Cerebellar nuclear complex (tissue), 1 donor: ENCODE measurements at places on chromosomes 11 and 22.

DNA sequence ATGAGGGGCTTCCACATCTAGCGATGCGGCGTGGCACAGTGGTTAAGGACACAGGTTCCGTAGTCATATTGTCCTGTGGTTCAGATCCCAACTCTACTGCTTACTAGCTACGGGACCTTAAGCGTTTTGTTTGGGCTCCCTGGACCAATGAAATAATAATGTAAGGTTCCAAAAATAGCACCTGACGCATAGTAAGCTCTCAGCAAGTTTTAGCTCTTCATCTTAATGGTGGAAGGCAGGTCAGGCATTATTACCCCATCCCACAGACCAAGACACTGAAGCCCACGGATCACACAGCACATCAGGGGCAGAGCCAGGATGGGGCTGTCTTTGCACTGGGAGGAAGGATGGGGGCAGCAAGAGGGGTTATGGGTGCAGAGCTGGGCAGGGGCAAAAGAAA is 13.0 kb downstream of the DNAJB13 start:
- DNase-seq, result no peak

DNA sequence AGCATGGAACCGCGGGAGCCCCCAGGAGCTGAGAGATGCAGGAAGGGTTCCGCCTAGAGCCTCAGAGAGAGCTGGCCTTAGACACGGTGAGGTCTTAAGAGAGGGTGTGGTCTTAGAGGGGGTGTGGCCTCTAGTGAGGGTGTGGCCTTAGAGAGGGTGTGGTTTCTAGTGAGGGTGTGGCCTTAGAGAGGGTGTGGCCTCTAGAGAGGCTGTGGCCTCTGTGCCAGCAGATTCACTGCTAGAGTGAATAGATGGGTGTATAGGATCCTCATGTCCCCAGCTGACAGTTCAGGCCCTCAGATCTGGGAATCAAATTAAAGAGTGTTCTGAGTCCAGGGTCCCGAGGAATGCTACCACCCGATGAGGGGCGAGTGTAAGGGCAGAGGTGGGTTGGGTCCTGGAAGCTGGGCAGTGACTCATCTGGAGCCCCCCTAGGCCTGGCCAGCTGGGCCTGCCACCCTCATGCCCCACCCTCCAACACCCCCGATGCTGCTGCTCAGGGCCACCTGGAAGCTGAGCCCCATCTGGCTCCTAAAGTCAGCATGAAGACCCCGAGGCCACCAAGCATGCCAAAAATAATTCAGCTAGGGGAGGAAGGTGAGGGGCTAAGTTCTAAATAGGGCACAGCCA is 49.5 kb downstream of the IGF2 start:
- no peak for DNase-seq

- DNase-seq, result no peak
These were observed 32.4 kb downstream of the PIK3IP1 start for GRCh38 chr22:31259798-31260473.

- no peak for DNase-seq
These were observed 31.7 kb upstream of the CXCR5 start for GRCh38 chr11:118851970-118852369.

DNA sequence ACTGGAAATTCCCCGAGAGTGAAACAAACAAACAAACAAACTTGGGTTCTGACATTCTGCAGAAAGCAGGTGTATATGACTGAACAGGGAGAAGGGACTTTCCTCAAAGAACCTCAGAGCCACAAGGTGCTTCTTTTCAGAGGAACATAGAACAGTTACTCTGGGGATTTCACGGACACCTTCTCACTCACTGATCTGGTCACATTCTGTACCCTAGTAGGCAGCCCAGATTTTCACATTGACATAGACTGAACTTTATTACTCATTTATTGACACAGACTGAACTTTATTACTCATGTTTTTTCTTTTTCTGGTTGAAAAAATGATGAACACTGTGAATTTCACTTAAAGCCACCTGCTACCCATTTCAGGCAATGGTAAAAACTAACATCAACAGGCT is 263.0 kb downstream of the OPCML start:
- DNase-seq, result no peak

DNA sequence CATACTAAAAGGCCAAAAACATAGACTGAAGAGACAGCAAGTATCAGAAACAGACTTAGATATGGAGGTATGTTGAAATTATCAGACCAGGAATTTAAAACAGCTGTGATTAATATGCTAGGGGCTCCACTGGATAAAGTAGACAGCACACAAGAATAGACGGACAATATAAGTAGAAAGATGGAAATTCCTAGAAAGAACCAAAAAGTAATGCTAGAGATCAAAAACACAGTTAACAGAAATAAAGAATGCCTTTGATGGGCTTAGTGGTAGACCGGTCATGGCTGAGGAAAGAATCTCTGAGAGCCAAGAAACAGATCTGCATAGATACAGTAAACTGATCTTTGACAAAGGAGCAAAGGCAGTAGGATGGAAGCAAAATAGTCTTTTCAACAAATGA is 250.2 kb downstream of the SWAP70 start:
- no peak for DNase-seq

DNA sequence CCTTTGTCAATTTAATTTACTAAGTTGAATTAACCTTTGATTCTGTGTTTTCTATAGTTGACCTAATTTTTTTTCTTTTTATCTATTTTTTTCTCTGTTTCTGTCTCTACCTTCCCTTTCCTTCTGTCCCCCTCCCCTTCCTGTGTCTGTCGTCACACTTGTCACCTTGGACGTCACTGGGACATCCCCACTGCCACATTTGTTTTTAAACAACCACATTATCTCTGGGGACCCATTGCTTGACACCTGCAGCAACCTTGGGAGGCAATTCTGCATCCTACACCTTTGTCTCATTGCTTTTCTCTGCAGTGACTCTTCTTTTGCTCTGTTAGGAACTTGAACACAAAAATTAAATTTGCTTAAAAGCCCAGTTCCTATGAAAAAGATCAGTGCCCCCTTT is 51.8 kb upstream of the TTC12 start:
- no peak for DNase-seq

- DNase-seq, result no peak
These were observed 123.3 kb downstream of the PAX6 start for GRCh38 chr11:31687861-31688260.

GRCh38 chr22:30240541-30241417 is 5.8 kb downstream of the LIF start:
- no peak for DNase-seq

DNA sequence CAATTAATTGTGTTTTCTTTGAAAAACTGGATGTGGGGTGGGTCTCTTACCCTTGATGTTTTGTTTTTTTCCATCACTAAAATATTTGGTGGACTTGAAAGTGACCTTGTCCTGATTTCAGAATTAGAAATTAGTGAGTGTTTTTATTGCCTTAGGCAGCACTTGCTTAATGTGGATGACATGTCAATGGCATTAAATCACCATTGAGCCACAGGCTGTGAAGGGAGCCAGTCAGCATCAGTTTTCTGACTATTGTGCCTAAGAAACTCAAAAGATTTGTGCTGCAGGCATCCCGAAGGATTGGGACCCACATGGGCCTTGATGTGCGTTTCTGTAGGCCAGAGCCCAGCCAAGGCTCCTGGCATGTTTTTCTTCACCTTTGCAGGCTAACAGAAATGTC is 53.8 kb downstream of the SWAP70 start:
- no peak for DNase-seq

DNA sequence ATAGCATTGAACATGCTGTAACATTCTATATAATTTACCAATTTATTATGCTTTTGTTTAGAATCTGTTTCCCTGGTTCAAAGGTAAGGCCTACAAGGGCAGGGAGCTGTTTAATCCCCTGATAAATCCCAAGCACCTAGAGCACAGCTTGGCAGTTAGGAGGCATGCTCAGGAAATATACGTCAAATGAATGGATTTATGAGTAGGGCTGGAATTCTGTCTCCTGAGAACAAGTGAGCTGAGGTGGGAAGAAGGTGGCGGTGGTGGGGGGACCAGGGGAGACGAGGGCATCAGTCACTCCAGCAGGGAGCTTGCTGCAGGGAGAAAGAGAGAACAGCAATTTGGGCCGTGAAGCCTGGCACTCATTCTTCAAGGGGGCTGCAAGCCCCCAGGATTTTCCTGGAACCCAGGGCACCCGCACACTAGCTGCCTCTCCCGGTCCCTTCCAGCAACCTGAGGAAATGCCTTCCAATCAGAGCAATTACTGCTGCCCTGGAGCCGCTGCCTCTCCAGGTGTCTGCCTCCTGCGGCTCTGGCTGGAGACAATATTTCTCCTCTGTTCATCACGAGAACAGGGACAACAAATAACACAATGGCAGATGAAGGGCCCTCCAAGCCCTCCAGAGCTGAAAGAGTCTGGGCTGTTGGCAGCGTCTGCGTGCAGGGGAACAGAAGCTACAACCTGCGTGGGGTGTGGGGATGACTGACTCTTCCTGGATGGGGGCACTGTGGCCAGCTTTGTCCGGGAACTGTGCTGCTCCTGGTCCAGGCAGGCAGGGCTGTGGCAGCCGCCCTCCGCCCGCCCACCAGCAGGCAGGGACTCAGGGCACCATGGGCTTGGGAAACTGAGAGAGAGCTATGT is 233.4 kb downstream of the ST3GAL4 start:
- DNase-seq, result no peak

GRCh38 chr11:93717501-93717900 is 23.8 kb downstream of the TAF1D start:
- no peak for DNase-seq
